Osteoblast (primary cell): ENCODE measurements at places on chromosomes 2 and 18. TPM values are rescaled to one million over a fixed set of nuclear protein-coding genes. Genes with fewer than 3 reads are reported as not detected.

GRCh38 chr2:70070542-70071268 lies 16.6 kb upstream of the PCBP1 start:
- H3K4me1 ChIP-seq = peaks cover 18% of the 10 kb centered on the region
- no peaks in the 10 kb centered on the region for H3K27me3 ChIP-seq
- peak; percentile 97 for DNase-seq
- peaks cover 9% of the 10 kb centered on the region for H3K36me3 ChIP-seq
- H3K27ac ChIP-seq = peak overlapping the region; percentile 83

- no peaks in the 10 kb centered on the region for H3K36me3 ChIP-seq
- H3K4me1 ChIP-seq = peaks cover 34% of the 10 kb centered on the region
- no peaks in the 10 kb centered on the region for H3K27me3 ChIP-seq
- peak; percentile 61 for DNase-seq
Observed at GRCh38 chr2:224145751-224146355, 106.8 kb upstream of the SERPINE2 start.

PDIA6 gene
- 245 and 291 TPM in 2 replicates for total RNA-seq

DNA sequence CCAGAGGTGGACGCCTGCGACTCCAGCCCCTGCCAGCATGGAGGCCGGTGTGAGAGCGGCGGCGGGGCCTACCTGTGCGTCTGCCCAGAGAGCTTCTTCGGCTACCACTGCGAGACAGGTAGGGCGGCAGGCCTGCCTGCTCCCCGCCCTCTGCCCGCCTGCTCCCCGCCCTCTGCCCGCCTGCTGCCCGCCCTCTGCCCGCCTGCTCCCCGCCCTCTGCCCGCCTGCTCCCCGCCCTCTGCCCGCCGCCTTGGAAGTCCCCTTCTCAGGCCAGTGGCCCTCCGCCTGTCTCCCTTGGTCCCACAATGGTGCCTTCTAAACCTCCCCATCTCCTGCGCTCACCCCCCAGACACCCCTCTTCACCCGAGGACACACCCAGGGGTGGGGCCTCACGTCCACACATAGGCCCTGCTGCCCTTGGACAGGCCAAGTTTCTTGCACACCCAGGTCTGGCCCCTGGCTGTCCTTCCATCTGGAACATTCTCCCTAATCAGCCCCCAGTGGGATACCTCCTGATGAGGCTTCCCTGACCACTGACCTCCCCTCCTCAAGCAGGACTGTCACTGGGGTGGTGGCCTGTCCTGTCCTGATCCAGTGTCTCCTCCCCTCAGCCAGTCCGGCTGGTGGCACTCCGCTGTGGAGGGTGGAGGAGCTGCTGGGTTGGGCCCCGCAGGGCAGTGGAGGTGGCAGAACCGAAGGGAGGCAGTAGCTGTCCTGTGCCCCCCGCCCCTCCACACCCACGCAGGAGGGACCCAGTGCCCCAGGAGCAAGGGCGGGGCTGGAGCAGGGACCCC lies 37.9 kb downstream of the MTERF4 start:
- H3K27ac ChIP-seq = no peak overlapping the region
- peaks cover 5% of the 10 kb centered on the region for H3K36me3 ChIP-seq
- peak; percentile 85 for DNase-seq
- no peaks in the 10 kb centered on the region for H3K4me1 ChIP-seq

DNA sequence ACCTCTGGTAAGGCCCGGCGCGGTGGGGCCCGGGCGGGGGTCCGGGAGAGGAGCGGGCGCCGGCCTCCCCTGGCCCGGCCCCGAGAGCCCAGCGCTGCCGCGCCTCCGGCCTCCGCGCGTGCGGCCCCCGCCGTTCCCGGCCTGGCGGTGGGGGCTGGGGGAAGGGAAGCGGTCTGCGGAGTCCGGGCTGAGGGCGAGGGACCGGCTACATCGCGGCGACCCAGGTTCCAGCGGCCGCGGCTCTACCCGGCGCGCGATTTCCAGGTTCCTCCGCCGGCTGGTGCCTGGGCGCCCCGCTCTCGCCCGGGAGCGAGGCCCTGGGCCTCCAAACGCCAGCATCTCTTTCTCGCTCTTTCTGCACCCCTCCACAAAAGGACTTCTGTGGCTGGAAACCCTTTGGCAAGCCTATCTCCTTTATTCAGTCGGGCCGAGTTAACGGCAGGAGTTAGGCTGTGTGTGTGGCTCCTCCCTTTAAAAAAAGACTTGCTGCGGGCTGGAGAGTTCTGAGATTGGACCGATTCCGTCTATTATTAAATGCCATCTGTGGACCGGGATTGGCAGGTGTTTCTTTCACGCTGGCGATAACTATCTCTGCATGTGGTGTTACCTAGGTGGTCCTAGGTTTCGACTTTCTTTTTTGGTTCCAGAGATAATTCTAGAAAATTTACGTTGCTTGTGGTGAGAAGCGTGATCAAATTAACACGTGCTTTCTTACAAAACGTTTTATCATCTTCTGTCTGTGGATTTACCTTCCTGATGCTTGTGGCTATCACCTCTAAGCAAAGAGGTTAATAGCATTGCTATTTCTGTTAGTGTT lies 592 bp downstream of the ME2 start:
- H3K4me1 ChIP-seq = peaks cover 7% of the 10 kb centered on the region
- peak overlapping the region; percentile 64 for H3K27ac ChIP-seq
- H3K36me3 ChIP-seq = no peaks in the 10 kb centered on the region
- DNase-seq = peak; percentile 79
- peak overlapping the region; percentile 93 for H3K4me3 ChIP-seq

DNA sequence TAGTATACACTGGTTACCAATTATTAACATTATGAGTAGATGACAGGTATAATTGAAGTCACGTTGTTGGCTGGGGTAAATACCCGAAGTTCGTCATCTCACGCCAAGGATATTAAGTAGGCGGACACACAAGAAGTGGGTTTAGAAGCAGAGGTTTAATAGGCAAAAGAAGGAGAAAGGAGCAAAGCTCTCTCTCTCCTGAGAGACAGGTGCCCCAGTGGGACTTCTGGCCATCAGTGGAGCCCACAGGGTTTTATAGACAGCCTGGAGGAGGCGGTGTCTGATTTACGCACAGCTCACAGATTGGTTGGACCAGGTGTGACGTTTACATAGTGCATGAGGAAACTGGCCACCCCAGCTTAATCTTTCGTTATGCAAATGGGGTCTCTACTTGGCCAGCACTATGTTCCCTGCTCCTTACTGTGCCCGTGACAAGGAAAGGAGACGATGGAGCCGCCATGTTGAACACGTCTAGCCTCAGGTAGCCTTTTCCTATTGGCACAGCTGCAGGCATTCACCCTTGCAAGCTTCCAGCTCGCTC lies 128.8 kb upstream of the KYNU start:
- no peak overlapping the region for H3K4me3 ChIP-seq
- no peak overlapping the region for H3K27ac ChIP-seq
- no peak for DNase-seq
- H3K36me3 ChIP-seq = no peaks in the 10 kb centered on the region

GRCh38 chr2:42939411-42940206 lies 147.2 kb upstream of the HAAO start:
- no peak overlapping the region for H3K27ac ChIP-seq
- H3K4me3 ChIP-seq = no peak overlapping the region
- no peaks in the 10 kb centered on the region for H3K27me3 ChIP-seq
- peak; percentile 51 for DNase-seq
- H3K36me3 ChIP-seq = no peaks in the 10 kb centered on the region

- no peak overlapping the region for H3K27ac ChIP-seq
- peaks cover 27% of the 10 kb centered on the region for H3K27me3 ChIP-seq
- no peaks in the 10 kb centered on the region for H3K36me3 ChIP-seq
- no peaks in the 10 kb centered on the region for H3K4me1 ChIP-seq
- H3K4me3 ChIP-seq = no peak overlapping the region
- DNase-seq = no peak
Observed at GRCh38 chr2:110881908-110882307, 149.5 kb downstream of the ACOXL start.

DNA sequence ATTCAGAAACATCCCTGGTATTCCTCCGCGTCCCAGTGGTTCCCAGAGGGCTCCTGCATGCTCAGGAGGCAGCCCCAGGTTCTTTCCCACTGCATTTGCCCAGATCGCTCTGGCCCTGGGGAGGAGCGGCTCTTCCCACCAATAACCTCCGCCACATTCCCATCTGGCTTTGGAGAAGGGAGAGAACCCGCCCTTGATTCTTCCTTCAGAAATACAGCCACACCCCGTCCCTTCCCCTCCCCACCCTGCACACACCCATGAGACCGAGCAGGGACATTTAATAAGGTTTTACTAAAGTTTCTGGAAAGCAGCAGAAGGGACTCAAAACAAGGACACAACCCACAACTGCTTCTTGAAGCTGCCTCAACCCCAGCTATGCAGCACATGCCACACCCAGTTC lies 21.9 kb downstream of the ARID5A start:
- H3K27me3 ChIP-seq = no peaks in the 10 kb centered on the region
- no peak overlapping the region for H3K4me3 ChIP-seq
- DNase-seq = no peak
- no peaks in the 10 kb centered on the region for H3K36me3 ChIP-seq
- H3K27ac ChIP-seq = no peak overlapping the region

KIAA2012 gene
- under 0.01 TPM in 1 of 2 replicates, not detected in the other for total RNA-seq

DNA sequence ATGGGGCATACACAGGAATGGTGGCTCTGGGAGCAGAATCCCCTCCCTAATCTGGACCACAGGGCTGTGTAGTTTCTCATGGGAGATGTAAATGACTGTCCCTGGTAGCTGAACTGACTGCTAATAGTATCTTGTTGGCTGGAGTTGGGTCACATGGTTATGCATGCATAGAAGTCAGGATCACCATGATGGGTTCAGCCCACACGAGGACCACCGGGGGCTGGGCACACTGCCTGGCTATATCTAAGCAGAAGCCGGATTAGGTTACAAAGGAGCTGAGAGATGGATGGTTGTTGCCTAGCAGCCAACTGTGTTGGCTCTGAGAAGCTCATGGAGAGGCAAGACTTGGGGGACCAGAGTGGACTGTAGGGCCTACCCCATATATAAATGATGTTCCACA lies 6.7 kb upstream of the MAP3K2 start:
- H3K4me1 ChIP-seq = peaks cover 23% of the 10 kb centered on the region
- no peak overlapping the region for H3K4me3 ChIP-seq
- no peak overlapping the region for H3K27ac ChIP-seq
- H3K27me3 ChIP-seq = no peaks in the 10 kb centered on the region

PLCL1 gene
- total RNA-seq = 3.2 and 4.0 TPM in 2 replicates

ASB18 gene
- under 0.01 TPM in 1 of 2 replicates, not detected in the other for total RNA-seq

GRCh38 chr2:103873716-103874351 lies 980.1 kb upstream of the POU3F3 start:
- no peaks in the 10 kb centered on the region for H3K36me3 ChIP-seq
- H3K4me1 ChIP-seq = no peaks in the 10 kb centered on the region
- H3K27me3 ChIP-seq = no peaks in the 10 kb centered on the region
- H3K4me3 ChIP-seq = no peak overlapping the region
- DNase-seq = no peak

GRCh38 chr2:238391042-238391689 lies 35.6 kb upstream of the ASB1 start:
- H3K27me3 ChIP-seq = no peaks in the 10 kb centered on the region
- DNase-seq = no peak
- no peak overlapping the region for H3K27ac ChIP-seq
- H3K4me1 ChIP-seq = peaks cover 4% of the 10 kb centered on the region

- H3K27me3 ChIP-seq = no peaks in the 10 kb centered on the region
- no peak overlapping the region for H3K4me3 ChIP-seq
- no peak for DNase-seq
- peaks cover 15% of the 10 kb centered on the region for H3K4me1 ChIP-seq
- H3K36me3 ChIP-seq = no peaks in the 10 kb centered on the region
Observed at GRCh38 chr18:23283916-23284430, 148.7 kb downstream of the CABLES1 start.

- no peaks in the 10 kb centered on the region for H3K4me1 ChIP-seq
- no peaks in the 10 kb centered on the region for H3K36me3 ChIP-seq
- H3K27me3 ChIP-seq = no peaks in the 10 kb centered on the region
Observed at GRCh38 chr2:239684996-239685395, 284.2 kb upstream of the HDAC4 start.

DNA sequence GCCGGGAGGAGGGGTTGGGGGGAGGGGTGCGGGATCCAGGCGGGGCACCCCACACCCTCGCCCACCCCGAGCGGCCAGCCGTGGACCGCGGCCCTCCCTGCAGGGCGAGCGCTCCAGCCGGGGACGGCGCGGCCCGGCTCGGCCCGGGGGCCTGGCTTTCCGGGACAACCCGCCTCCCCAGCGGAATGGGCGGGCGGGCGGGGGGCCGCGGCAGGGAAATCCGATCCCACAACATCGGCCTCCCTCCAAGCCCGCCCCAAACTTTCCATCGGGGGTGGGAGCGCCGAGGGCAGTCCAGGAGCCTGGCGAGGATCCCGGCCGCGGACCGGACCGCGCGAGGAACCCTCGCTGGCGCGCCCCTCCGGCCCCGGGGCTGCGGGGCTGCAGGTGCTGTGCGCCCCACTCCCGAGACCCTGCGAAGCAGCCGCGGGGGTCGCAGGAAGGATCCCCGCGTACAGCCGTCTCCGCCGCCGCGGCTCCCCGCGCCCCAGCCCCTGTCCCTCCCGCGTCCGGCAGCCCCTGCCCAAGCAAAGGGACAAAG lies 529 bp downstream of the SEMA4C start:
- DNase-seq = peak; percentile 97
- H3K4me1 ChIP-seq = peaks cover 32% of the 10 kb centered on the region
- H3K27me3 ChIP-seq = no peaks in the 10 kb centered on the region
- peak overlapping the region; percentile 88 for H3K4me3 ChIP-seq
- peak overlapping the region; percentile 73 for H3K27ac ChIP-seq

ITGB6 gene
- under 0.01 TPM in 2 replicates for total RNA-seq

- H3K27me3 ChIP-seq = no peaks in the 10 kb centered on the region
- peak; percentile 25 for DNase-seq
- H3K4me3 ChIP-seq = no peak overlapping the region
- no peaks in the 10 kb centered on the region for H3K4me1 ChIP-seq
- no peaks in the 10 kb centered on the region for H3K36me3 ChIP-seq
Observed at GRCh38 chr2:30803281-30803680, 4.0 kb downstream of the CAPN13 start.

DNA sequence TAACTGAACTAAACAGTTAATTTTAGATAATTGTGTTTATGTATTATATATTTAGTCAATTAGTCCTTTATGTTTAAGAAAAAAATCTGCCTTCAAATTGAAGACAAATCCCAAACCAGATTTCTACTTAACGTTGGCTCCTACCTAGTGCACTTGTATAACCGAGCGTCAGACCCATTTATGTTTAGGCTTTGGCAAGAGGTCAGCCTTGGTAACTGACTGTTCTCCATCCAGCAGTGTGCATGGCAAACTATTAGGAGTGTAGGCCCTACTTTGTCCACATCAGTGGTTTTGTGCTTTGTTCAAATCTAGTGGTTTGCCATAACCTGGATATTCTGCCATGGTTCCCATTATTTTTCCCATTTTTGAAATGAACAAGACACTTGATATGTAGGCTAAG lies 114.8 kb downstream of the MIB1 start:
- H3K36me3 ChIP-seq = peaks cover 26% of the 10 kb centered on the region
- no peak for DNase-seq
- peaks cover 3% of the 10 kb centered on the region for H3K4me1 ChIP-seq
- H3K27ac ChIP-seq = no peak overlapping the region
- no peaks in the 10 kb centered on the region for H3K27me3 ChIP-seq

HTRA2 gene
- total RNA-seq = 51.8 and 53.6 TPM in 2 replicates
